ENCODE measurements at places on chromosomes 1 and 21.
A peak's percentile ranks its signal among the peaks of the same experiment; 100 is the strongest.

- H3K4me1 ChIP-seq = no peaks in the 10 kb centered on the region
- no peaks in the 10 kb centered on the region for H3K27me3 ChIP-seq
- no peak for DNase-seq
- no peaks in the 10 kb centered on the region for H3K36me3 ChIP-seq
- H3K4me3 ChIP-seq = no peak overlapping the region
Measured at GRCh38 chr1:23080885-23081284, 61.6 kb downstream of the KDM1A start.

GRCh38 chr1:153343040-153343681 is 5.5 kb downstream of the PGLYRP4 start:
- H3K36me3 ChIP-seq = no peaks in the 10 kb centered on the region
- H3K4me3 ChIP-seq = no peak overlapping the region
- no peaks in the 10 kb centered on the region for H3K4me1 ChIP-seq
- H3K27me3 ChIP-seq = no peaks in the 10 kb centered on the region
- H3K27ac ChIP-seq = no peak overlapping the region

DNA sequence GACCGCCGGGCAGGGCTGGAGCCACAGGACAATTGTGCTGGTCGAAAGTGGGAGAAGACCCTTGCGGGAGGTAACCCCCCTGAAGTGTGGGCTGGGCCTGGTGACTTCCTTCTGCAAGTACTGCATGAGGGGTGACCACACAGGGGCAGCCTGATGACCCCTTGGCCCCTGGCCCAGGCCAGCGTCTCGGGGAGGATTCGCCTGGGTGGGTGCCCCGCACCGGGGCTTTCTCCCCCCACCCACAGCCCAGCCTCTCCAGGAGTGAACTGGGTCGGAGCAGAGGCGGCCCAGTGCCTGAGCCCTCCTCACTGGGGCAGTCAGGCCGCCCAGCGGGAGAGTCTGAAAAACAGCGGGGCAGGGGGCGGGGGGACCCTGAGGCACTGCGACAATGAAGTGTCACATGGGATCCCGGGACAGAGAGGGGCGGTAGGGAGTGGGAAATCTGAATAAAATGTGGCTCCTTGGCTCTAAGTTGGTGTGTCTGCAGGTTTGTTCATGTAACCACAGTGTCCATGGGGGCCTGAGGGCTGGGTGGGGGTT is 1.6 kb upstream of the DNMT3L start:
- no peak overlapping the region for H3K4me3 ChIP-seq
- H3K27ac ChIP-seq = no peak overlapping the region
- no peak for DNase-seq
- H3K4me1 ChIP-seq = no peaks in the 10 kb centered on the region

DNA sequence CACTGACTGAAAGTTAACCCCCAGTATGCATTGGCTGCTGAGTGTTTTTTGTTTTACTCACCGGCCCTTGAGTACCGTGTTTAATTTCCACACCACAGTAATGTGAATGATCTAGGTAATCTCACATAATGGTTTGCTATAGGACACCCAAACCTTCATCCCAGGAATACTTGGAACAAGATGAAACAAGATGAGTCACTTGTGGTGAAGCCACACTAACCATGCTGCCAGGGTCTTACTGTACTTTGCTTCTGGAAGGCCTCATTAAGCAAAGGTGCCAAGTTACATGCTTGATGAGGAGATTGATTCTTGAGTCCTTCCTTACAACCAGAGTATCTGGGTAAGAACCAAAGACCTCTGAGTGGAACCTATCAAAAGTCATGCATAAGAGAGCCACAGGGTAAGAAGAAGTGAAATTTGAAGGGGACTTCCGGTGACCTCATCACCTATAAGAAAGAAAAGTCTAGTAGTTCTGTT is 163.3 kb downstream of the NRIP1 start:
- H3K4me3 ChIP-seq = no peak overlapping the region
- H3K36me3 ChIP-seq = no peaks in the 10 kb centered on the region
- H3K4me1 ChIP-seq = no peaks in the 10 kb centered on the region
- no peak for DNase-seq
- H3K27me3 ChIP-seq = no peaks in the 10 kb centered on the region

DNA sequence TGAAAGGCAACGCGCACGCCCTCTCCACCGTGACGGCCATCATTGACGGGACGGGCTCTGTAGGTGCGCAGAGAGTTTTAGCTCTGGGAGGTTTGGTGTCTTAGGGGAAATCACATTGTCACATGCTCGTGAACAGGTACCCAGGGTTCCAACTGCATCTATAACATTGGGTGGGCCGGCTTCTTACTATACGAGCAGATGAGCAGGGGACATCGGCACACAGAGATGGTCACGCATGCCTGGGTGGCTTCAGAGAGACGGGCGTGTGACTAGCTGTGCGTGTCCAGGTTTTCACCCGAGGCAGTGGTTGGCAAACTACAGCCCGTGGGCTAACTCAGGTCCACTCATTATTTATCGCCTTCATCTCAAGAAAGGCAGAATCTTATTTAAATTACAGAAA is 54.7 kb downstream of the SLC37A1 start:
- peak; percentile 10 for DNase-seq
- H3K4me3 ChIP-seq = no peak overlapping the region
- no peaks in the 10 kb centered on the region for H3K36me3 ChIP-seq

DNA sequence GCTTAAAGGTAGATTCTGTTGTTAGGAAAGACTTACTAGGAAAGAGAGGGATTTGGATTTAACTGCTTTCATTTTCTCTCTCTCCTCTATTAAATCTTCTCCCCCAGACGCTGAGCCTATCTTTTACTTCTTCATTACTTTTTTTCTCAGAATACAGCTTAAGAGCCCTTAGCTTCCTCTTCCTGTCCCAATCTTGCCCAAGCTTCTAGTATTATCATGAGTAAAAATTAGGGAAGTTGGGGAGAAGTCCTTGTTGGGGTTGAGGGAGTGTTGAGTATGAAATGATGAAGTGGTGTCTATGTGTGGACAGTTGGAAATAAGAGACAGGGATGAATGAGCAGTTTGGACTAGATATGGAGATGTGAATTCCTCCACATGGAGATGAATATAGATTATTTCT is 35.0 kb downstream of the ACP6 start:
- H3K4me3 ChIP-seq = no peak overlapping the region
- DNase-seq = no peak
- no peaks in the 10 kb centered on the region for H3K4me1 ChIP-seq
- H3K27ac ChIP-seq = no peak overlapping the region
- no peaks in the 10 kb centered on the region for H3K36me3 ChIP-seq

GRCh38 chr1:95994643-95995042 is 726.9 kb upstream of the PTBP2 start:
- H3K27ac ChIP-seq = no peak overlapping the region
- H3K27me3 ChIP-seq = no peaks in the 10 kb centered on the region
- DNase-seq = no peak
- no peaks in the 10 kb centered on the region for H3K36me3 ChIP-seq
- H3K4me3 ChIP-seq = no peak overlapping the region

DNA sequence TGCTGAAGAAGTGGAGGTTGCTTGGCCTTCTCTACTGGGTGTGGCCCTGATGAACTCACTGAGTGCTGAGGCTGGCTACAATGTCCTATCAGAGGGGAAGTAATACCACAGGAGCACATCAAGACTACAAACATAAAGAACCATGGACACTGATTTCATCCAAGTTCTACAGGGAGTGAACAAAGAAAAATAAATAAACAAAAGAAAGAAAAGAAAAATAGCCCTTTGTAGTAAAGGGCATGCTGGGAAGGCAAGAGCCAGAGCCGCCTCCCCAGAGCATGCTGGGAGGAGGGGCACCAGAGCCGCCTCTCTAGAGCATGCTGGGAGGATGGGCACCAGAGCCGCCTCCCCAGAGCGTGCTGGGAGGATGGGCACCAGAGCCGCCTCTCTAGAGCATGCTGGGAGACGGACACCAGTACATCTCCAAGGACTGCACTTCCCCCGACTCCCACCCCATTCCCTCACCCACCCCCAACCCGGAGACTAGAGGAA is 65.9 kb downstream of the LAMC2 start:
- no peak for DNase-seq
- no peak overlapping the region for H3K27ac ChIP-seq
- H3K4me1 ChIP-seq = no peaks in the 10 kb centered on the region
- H3K36me3 ChIP-seq = no peaks in the 10 kb centered on the region
- no peaks in the 10 kb centered on the region for H3K27me3 ChIP-seq

- H3K4me3 ChIP-seq = no peak overlapping the region
- no peaks in the 10 kb centered on the region for H3K4me1 ChIP-seq
- no peak overlapping the region for H3K27ac ChIP-seq
- DNase-seq = no peak
- H3K27me3 ChIP-seq = no peaks in the 10 kb centered on the region
- no peaks in the 10 kb centered on the region for H3K36me3 ChIP-seq
Measured at GRCh38 chr1:232813760-232814159, 8.5 kb downstream of the MAP10 start.

GRCh38 chr1:103457886-103458455 is 67.5 kb upstream of the RNPC3 start:
- H3K27ac ChIP-seq = no peak overlapping the region
- DNase-seq = no peak
- no peak overlapping the region for H3K4me3 ChIP-seq
- no peaks in the 10 kb centered on the region for H3K36me3 ChIP-seq
- no peaks in the 10 kb centered on the region for H3K4me1 ChIP-seq

- no peak overlapping the region for H3K4me3 ChIP-seq
- H3K4me1 ChIP-seq = no peaks in the 10 kb centered on the region
- H3K27me3 ChIP-seq = no peaks in the 10 kb centered on the region
- DNase-seq = no peak
Measured at GRCh38 chr1:115179397-115180079, 90.2 kb upstream of the TSPAN2 start.

DNA sequence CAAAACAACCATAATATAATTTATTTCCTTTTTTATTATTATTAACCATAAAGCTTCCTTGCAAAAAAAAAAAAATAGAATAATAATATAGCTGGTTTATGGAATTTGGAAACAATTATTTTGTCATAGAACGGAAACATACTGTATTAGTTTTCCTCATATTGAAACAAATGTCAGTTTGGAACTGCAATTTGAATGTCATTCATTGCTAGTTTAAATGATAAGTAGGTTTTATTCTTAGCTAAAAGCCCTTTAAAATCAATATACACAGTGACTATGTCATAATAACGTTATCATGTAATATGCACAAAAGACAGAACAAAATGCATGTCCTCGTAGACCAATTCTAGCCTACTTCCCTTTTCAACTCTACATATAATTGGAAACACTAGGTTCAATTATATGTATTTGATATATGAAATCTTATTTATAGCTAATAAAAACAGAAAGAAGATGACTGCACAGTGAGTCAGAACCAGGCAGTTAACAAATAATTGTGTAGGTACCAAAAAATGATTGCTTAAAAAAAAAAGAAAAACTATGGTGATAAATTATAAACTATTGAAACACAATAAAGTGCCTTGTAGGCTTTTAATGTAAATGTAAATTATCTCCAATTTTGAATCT is 85.2 kb upstream of the EXO1 start:
- no peak for DNase-seq
- H3K27me3 ChIP-seq = no peaks in the 10 kb centered on the region
- H3K36me3 ChIP-seq = no peaks in the 10 kb centered on the region
- H3K4me1 ChIP-seq = no peaks in the 10 kb centered on the region
- no peak overlapping the region for H3K27ac ChIP-seq

- H3K4me3 ChIP-seq = no peak overlapping the region
- H3K27ac ChIP-seq = no peak overlapping the region
- no peaks in the 10 kb centered on the region for H3K27me3 ChIP-seq
- H3K4me1 ChIP-seq = no peaks in the 10 kb centered on the region
Measured at GRCh38 chr1:179353546-179353945, 12.2 kb upstream of the AXDND1 start.

DNA sequence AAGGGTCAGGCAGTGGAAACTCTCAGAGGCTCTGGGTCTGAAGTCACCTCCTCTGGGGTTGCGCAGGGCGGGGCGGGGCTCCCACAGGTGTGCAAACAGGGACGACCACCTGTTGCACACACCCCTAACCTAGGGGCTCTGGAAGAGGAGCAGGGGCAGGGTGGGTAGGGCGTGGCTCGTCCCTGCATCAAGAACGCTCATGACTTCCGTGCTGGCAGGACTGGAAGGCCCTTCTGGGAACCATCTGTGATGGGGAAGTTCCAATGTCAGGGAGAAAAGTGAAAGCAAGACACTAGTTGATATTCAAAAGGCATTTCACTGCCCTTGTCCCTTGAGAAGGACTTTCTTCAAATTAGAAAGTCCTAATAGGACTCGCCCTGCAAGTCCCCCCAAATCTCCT is 22.1 kb upstream of the CLSTN1 start:
- DNase-seq = no peak
- no peaks in the 10 kb centered on the region for H3K27me3 ChIP-seq
- no peak overlapping the region for H3K27ac ChIP-seq
- no peaks in the 10 kb centered on the region for H3K4me1 ChIP-seq
- no peak overlapping the region for H3K4me3 ChIP-seq
